Left ventricle myocardium inferior (tissue), 1 donor: ENCODE measurements at places on chromosomes 7 and 10. TPM values are rescaled to one million over a fixed set of nuclear protein-coding genes. Genes with fewer than 3 reads are reported as not detected.

GRCh38 chr7:47944536-47945260, 3.6 kb downstream of the PKD1L1 start:
- peak overlapping the region; percentile 93 for H3K27ac ChIP-seq
- H3K36me3 ChIP-seq = no peaks in the 10 kb centered on the region
- peaks cover 86% of the 10 kb centered on the region for H3K4me1 ChIP-seq

GRCh38 chr7:138091032-138091431, 14.8 kb downstream of the AKR1D1 start:
- no peak overlapping the region for H3K27ac ChIP-seq
- no peaks in the 10 kb centered on the region for H3K4me1 ChIP-seq
- no peak overlapping the region for H3K4me3 ChIP-seq
- no peak for DNase-seq

- no peak for DNase-seq
- no peaks in the 10 kb centered on the region for H3K4me1 ChIP-seq
- H3K4me3 ChIP-seq = no peak overlapping the region
- H3K27me3 ChIP-seq = no peaks in the 10 kb centered on the region
These were observed 132.5 kb downstream of the RELN start for GRCh38 chr7:103856929-103857328.

DNA sequence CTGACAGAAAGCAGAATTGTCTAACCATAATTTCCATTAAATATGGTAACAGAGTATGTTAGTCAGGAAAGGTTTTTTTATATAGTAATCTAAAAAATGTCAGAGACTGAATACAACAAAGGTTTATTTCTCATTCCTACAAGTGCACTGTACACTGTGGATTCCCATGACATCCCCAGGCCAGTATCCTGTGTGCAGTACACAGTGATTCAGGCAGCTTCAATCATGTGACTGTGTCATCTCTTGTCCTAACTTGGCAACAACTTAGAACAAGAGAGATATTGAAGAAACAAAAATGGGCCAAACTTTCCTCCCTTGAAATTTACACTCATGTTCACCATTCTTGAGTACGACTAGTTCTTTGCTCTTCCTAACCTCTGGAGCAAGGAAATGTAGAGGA, 189.8 kb upstream of the SEMA3A start:
- no peaks in the 10 kb centered on the region for H3K4me1 ChIP-seq
- DNase-seq = no peak
- no peak overlapping the region for H3K27ac ChIP-seq
- H3K4me3 ChIP-seq = no peak overlapping the region
- no peaks in the 10 kb centered on the region for H3K36me3 ChIP-seq

GRCh38 chr7:47906883-47907282, 41.4 kb downstream of the PKD1L1 start:
- no peak overlapping the region for H3K4me3 ChIP-seq
- peaks cover 14% of the 10 kb centered on the region for H3K36me3 ChIP-seq
- H3K4me1 ChIP-seq = peaks cover 8% of the 10 kb centered on the region
- H3K27me3 ChIP-seq = no peaks in the 10 kb centered on the region

- H3K4me3 ChIP-seq = no peak overlapping the region
- peaks cover 37% of the 10 kb centered on the region for H3K4me1 ChIP-seq
- peak overlapping the region; percentile 57 for H3K27ac ChIP-seq
- H3K27me3 ChIP-seq = no peaks in the 10 kb centered on the region
- no peak for DNase-seq
These were observed 41.3 kb downstream of the CCDC6 start for GRCh38 chr10:59865101-59865500.

DNA sequence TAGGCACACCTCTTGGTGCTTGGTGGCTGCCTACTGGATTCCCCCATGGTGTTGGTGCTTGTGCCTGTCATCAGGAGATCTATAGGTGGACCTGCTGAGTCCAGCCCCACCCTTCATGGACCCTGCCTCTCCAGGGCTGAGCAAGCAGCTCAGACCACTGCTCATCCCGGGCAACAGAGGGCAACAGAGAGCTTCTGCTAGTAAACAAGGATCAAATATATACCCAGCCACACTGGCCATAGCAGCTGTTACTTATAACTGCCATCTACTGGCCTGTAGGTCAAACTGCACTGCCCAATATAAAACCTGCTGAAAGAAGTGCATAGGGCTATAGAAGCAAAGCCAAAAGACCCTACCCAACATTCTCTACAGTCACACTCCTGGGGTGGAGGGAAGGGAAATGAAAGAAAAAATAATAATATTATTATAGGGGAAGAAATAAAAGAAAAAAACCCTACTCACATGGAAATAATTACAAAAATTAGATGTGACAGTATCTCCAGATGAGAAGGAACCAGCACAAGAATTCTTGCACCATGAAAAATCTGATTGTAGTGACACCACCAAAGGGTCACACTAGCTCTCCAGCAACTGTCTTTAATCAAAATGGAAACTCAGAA, 54.9 kb upstream of the ZNF800 start:
- DNase-seq = no peak
- no peaks in the 10 kb centered on the region for H3K36me3 ChIP-seq
- no peaks in the 10 kb centered on the region for H3K4me1 ChIP-seq
- H3K4me3 ChIP-seq = no peak overlapping the region
- H3K27me3 ChIP-seq = peaks cover 44% of the 10 kb centered on the region
- H3K27ac ChIP-seq = no peak overlapping the region

DNA sequence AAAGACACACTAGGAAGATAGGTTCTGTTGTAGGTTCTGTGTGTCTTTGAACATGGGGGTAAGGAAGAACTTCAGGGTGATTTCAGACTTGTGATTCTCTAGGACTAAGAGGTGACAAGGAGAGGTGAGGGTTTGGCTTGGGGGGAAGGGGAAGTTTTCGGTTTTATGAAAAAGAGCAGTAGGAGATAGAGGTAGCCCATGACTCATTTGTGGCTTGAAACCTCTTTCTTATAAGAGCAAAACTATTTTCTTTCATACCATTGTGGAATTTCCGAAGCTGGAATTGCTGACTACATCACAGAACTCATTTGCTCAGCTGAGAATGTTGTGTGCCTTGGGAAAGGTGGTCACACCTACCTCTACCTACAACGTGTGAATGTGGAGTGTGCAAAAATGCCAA, 39.6 kb upstream of the IKZF1 start:
- H3K27ac ChIP-seq = no peak overlapping the region
- no peak overlapping the region for H3K4me3 ChIP-seq
- DNase-seq = no peak
- H3K36me3 ChIP-seq = no peaks in the 10 kb centered on the region
- peaks cover 45% of the 10 kb centered on the region for H3K27me3 ChIP-seq

Gene SPDYE11
- not detected for total RNA-seq

DNA sequence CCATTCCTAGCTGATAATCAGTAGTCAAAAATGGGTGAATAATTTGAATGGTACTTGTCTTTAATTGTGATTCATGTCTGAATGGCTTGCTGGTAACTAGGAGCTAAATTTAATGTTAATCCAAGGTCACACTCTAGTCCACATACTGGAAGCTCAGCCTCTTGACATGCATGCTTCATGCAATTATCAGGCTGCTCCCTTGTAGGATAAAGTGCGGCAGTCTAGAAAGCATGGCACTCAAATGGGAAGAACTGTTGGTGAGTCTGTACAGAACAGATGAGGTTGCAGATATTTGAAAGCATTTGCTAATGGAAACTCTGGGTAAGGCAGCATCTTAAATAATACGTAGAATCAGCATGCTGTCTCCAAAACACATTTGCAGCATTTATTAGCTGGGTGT, 499.4 kb downstream of the AUTS2 start:
- H3K27me3 ChIP-seq = no peaks in the 10 kb centered on the region
- DNase-seq = no peak
- no peaks in the 10 kb centered on the region for H3K36me3 ChIP-seq

Gene TAS2R5
- 0.47 TPM for total RNA-seq

DNA sequence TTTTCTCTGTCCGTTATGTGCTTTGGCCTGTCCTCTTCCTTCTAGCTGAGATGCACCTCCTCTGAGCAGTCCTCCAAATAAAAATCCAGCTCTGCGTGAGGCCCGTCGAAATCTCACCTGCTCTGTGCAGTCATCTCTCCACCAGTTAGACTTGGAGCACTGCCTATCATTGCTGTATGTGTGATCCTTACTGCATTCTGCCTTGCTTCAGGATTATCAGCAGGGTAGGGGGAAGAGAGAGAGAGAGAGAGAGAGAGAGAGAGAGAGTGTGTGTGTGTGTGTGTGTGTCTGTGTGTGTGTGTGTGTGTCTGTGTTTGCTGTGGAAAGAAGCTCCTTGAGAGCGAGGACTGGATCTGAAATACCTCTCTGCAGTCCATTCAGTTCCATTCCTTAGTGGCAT, 129.4 kb downstream of the CCNY start:
- no peak for DNase-seq
- peak overlapping the region; percentile 20 for H3K27ac ChIP-seq
- peaks cover 100% of the 10 kb centered on the region for H3K4me1 ChIP-seq
- no peaks in the 10 kb centered on the region for H3K27me3 ChIP-seq
- no peaks in the 10 kb centered on the region for H3K36me3 ChIP-seq
- no peak overlapping the region for H3K4me3 ChIP-seq

- H3K27me3 ChIP-seq = no peaks in the 10 kb centered on the region
- no peaks in the 10 kb centered on the region for H3K36me3 ChIP-seq
- no peak for DNase-seq
- H3K4me3 ChIP-seq = no peak overlapping the region
- no peak overlapping the region for H3K27ac ChIP-seq
These were observed 38.2 kb downstream of the SEMA3E start for GRCh38 chr7:83610649-83611304.

DNA sequence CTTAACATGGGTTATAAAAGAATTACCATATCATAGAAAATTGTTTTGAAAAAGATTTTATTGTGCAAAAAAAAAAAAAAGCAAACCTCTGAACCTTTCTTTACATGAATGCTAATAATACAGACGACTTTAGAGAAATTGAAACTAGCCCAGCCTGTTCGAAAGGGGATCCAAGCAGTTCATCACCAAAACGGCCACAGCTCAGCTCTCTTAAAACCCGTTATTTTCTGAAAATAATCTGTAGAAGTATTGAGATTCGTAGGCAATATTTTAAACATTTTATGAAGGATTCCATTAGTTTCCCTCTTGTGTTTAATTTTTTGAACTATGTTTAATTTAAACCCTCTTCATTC, 9.9 kb upstream of the GSAP start:
- peak overlapping the region; percentile 42 for H3K4me3 ChIP-seq
- H3K27ac ChIP-seq = peak overlapping the region; percentile 52
- H3K27me3 ChIP-seq = no peaks in the 10 kb centered on the region
- H3K36me3 ChIP-seq = no peaks in the 10 kb centered on the region

Gene GLUD1
- 96.4 TPM for total RNA-seq
